Stimulated activated CD8-positive, alpha-beta memory T cell treated with anti-CD3 and anti-CD28 coated beads, Interleukin-4, amount 100 ng/mL, for 1 hour (primary cell): ENCODE measurements at places on chromosomes 13 and 19.

DNA sequence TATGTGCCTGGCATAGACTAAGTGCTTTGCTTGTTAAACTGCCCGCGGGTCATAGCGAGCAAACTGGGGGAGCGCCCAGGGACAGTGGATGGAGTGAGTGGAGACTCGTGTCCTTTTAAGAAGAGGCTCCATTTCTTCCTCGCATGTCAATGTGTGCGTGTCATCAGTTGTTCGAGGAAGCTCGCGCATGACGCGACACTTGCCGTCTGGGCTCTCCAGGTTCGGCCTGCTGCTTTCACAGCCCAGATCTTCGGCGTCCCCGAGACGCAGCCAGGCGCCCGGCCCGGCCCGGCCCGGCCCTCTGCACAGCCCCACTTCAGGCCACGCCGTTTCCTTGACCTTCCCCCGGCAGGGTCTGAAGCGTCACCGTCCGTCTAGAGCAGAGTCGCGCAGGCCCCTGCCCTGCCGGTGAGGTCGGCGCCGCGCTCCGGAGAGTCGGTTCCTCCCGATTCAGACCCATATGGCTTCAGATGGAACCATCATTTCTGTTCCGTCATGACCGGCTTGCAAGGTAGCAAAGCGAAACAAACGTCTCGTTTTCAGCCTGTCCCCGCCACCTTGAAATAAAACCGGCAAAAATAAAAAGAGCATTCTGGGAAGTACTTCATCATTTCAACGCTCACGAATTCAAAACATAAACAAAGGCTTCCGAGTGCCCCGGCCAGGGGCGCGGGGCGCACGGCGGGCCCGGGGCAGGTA lies 599 bp upstream of the ARHGEF7 start:
- DNase-seq: no peak

GRCh38 chr13:38880397-38880796 lies 110.2 kb downstream of the STOML3 start:
- DNase-seq: no peak

DNA sequence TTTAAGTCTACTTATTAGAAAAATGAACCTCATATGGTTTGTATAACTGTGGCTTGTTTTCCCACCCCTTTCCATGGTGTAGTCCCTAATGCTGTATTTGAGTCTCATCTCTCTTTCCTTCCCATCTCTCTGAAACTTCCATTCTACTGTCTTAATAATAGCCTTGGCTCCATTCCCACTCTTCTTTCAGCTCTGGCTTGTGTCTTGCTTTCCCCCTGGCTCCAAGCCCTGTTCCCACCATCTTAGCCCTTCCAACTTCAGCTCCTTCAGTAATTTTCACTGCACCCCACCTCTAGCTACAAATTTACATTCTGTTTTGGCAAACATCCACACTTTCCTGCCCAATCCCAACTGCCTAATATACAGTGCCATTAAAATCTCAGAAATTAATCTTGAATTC lies 137.5 kb downstream of the SLITRK6 start:
- DNase-seq: no peak

GRCh38 chr19:16260812-16261161 lies 63.1 kb downstream of the AP1M1 start:
- no peak for DNase-seq

DNA sequence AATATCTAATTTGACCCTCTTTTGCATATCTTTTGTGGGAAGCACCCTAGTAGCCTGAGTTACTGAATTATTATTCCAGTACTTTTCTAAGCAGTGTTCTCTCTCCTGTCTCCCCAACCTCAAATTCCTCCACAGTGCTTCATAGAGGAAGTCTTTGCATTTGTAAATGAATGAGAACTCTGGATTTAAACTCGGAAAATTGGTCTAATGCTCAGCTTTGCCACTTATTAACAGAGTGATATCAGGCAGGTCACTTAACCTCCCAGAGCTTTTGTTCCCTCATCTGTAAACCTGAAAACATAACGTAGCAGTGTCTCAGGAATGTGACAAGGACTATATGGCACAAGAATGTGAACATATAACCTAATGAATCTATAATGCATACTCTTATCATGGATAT lies 26.2 kb downstream of the FREM2 start:
- DNase-seq: no peak

DNA sequence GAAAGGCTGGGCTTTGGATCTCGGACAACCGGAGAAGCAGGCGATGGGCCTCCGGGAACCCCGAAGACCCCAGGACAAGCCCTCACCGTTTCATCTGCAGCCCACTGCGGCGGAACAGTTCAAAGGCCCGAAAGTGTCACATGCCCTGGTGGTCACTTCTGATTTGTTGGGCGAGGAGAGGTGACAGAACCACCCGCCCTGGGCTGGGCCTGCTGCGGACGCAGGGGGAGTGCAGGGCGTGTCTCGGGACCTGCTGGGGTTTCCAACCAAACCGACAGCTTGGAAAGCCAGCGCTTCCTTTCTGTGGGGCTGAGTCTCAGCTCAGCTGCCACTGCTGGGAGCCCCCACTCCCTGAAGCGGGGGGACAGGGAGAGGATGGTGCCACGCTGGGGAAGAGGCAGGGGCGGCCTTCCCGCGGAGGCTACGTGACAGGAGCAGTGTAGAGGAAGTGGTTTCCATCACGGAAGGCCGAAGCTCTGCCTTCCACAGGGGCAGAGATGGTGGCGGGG lies 22.8 kb upstream of the ZBTB7A start:
- no peak for DNase-seq

DNA sequence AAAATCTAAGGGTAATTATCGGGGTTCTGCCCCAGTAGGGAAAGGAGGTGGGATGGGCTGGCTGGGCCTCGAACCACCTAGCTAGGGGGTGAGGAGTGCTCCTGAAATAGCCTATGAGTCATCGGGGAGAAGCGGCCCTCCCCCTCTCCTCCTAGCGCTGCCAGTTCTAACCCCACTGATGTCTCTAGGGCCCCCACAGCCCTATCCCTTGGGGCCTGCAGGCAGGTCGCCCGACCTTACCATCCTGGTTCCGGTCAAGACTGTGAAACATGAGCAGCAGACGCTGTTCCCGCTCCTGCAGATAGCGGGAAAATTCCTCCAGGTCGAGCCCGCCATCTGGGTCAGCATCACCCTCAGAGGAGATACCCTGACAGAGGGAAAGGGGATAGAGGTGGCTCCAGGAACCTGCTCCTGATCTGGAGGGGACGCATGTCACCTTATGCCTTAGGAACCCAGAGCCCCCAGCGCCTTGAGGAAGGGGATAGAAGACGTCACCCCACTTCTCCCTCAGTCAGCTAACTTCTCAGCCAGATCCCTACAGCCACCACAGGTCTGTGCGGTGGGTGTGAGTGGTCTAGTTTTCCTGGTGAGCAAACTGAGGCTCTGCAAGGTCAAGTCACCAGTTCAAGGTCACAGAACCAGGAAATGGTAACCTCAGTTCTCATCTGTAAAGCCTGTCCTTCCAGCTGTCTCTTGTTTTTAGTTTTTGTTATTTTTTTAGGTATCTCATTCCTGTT lies 1.5 kb downstream of the SLC25A23 start:
- no peak for DNase-seq
